Thymus (tissue), 14 donors: ENCODE measurements at places on chromosomes 13 and 19. TPM values are rescaled to one million over a fixed set of nuclear protein-coding genes. Genes with fewer than 3 reads are reported as not detected.

DNA sequence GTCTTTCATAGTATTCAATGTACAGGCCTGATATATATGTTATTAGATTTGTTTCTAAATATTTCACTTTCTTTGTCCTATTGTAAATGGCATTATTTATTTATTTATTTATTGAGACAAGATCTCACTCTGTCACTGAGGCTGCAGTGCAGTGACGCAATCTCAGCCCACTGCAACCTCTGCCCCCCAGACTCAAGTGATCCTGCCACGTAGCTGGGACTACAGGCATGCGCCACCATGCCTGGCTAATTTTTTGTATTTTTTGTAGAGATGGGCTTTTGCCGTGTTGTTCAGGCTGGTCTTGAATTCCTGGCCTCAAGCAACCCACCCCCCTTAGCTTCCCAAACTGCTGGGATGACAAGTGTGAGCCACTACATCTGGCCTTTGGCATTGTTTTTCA is 5.4 kb upstream of the GAS6 start:
- no peaks in the 10 kb centered on the region for H3K36me3 ChIP-seq
- no peak overlapping the region for H3K4me3 ChIP-seq
- DNase-seq, result no peak
- H3K4me1 ChIP-seq, result no peaks in the 10 kb centered on the region
- H3K27ac ChIP-seq, result no peak overlapping the region

Gene PSG1
- 0.09 TPM for polyA plus RNA-seq

- peaks cover 59% of the 10 kb centered on the region for H3K4me1 ChIP-seq
- H3K27ac ChIP-seq, result peak overlapping the region; percentile 94
- H3K27me3 ChIP-seq, result no peaks in the 10 kb centered on the region
- H3K4me3 ChIP-seq, result peak overlapping the region; percentile 86
Observed at GRCh38 chr19:5624018-5624663, 1.3 kb downstream of the SAFB start.

Gene PSG6
- 0.11 TPM for polyA plus RNA-seq

- H3K27me3 ChIP-seq, result no peaks in the 10 kb centered on the region
- H3K27ac ChIP-seq, result no peak overlapping the region
- no peak for DNase-seq
- H3K4me1 ChIP-seq, result peaks cover 2% of the 10 kb centered on the region
- peaks cover 7% of the 10 kb centered on the region for H3K36me3 ChIP-seq
Observed at GRCh38 chr13:41049480-41050440, 11.5 kb upstream of the WBP4 start.

Gene SHD
- 0.57 TPM for polyA plus RNA-seq

Gene SRRM5
- 0.39 TPM for polyA plus RNA-seq

- H3K4me3 ChIP-seq, result no peak overlapping the region
- H3K27ac ChIP-seq, result no peak overlapping the region
- DNase-seq, result no peak
- no peaks in the 10 kb centered on the region for H3K4me1 ChIP-seq
- H3K27me3 ChIP-seq, result no peaks in the 10 kb centered on the region
Observed at GRCh38 chr13:46507981-46508380, 45.0 kb upstream of the LRCH1 start.
